ENCODE measurements at places on chromosomes 7 and 10.

DNA sequence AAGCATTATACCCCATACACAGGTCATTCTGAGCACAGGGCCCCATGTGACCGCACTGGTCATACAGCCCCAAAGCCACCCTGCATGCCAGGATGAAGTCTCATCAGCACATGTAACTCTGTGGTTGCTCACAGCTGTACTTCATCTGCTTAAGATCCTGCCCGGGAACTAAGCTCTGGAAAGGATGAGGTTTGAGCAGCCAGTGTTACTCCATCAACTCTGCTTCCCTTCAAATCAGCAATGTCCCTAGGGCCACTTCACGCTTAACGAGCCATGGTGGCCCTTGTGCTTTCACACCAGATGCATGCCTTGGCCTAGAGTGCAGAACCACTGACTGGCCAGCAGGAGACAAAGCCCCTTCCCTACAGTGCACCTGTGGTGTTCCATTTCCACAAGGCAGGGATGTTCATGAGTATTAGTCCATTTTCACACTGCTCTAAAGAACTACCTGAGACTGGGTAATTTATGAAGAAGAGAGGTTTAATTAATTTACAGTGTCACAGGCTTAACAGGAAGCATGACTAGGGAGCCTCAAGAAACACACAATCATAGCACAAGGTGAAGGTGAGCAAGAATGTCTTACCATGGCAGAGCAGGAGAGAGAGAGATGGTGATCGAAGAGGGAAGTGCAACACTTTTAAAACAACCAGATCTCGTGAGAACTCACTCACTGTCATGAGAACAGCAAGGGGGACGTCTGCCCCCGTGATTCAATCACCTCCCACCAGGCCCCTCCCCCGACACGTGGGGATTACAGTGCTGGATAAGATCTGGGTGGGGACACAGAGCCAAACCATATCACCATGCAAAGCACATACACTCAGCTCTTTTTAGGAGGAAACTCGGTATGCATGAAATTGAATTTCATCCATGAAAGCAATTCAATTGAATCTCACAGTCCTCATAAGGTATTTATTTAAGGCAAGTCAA, 149.0 kb upstream of the CDCA7L start:
- no peak for DNase-seq

GRCh38 chr7:101691822-101692384, 62.8 kb upstream of the MYL10 start:
- DNase-seq: no peak

GRCh38 chr7:271266-272107, 18.5 kb upstream of the FOXL3 start:
- DNase-seq: no peak

DNA sequence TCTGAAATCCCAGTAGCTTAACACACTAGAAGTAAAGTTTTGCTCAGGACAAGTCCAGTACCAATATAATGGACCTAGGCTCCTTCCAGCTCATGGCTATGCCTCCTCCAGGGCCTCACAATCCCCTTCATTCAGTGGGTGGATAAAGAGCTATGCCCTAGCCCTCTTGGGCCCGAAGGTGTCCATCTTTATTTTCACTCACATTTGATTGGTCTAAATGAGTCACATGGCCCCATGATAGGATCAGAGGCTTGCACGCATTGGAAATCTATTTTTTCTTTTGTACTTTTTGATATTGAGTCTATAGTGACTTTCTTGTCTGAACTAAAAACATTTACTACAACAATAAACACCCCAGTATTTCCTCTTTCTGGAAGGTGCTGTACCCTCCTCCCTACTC, 202.6 kb upstream of the CTBP2 start:
- no peak for DNase-seq

DNA sequence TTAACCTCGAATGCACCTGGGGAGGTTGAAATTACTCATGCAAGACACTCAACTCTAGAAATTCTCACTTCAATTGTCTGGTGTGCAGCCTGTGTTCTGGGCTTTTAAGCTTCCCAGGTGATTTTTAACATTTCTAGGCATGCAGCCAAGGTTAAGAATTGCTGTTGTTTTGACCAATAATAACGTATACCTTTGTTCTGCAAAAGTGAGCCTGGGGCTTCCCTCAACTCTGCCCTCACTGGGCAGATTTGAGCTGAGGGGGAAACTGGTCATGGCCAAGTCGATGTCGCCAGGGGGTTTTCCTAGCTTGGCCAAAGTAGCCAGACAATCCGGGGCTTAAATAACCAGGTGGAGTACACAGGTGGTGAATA, 568 bp downstream of the PRSS2 start:
- DNase-seq: no peak

GRCh38 chr7:142377567-142377966, 119.7 kb upstream of the PRSS58 start:
- no peak for DNase-seq

GRCh38 chr10:89367529-89367928, 10.3 kb upstream of the IFIT1B start:
- no peak for DNase-seq

DNA sequence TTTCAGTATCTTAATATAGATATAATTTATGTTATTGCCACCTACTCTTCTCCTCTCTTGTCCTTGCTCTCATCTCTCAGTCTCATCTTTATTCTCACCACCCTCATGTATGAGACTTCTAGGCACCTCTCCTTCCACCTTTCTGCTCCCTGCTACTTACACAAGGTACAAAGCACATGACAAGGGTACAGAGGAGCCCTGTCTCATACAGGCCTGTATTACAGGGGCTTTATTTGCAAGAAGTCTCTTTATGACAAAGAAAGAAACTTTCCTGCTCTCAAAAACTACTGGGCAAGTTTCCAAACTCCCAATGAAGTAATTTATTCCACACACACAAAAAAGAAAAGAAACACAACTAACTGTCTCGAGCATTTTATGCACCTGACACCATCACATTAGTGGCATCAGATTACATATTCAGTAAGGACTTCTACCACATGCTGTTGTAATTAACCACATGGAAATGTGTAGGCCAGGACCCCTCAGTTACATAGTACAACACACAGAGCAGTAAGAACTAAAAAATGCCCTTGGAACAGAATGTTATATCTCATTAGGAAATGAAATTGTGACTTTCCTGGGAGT, 253.1 kb downstream of the FZD1 start:
- DNase-seq: no peak

- no peak for DNase-seq
Measured at GRCh38 chr10:59085054-59085453, 91.4 kb upstream of the PHYHIPL start.

- no peak for DNase-seq
Measured at GRCh38 chr7:26891400-26892350, 27.3 kb upstream of the SKAP2 start.

GRCh38 chr7:2482725-2483451, 6.7 kb upstream of the GRIFIN start:
- DNase-seq: no peak

DNA sequence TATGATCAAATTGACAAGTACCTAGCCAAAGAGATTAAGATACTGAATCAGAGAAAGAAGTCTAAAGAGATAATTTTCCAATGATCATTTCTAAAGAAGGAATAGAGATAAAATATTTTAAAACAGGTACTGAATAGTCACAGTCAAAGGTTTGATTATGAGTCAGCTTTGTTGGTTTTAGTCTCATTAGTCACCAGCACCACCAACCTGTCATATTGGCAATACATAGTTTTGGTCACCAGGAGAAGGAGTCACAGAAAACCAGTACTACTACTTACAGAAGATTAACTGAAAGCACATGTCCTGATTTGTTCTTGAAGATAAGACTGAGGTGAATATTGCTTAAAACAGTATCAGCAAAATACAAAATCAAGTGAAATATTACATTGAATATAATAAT, 34.6 kb downstream of the ZEB1 start:
- peak; percentile 2 for DNase-seq

- DNase-seq: no peak
Measured at GRCh38 chr10:133161486-133162109, 1.6 kb downstream of the KNDC1 start.

- DNase-seq: no peak
Measured at GRCh38 chr10:30671026-30671616, 41.6 kb upstream of the LYZL2 start.

- DNase-seq: no peak
Measured at GRCh38 chr10:107083388-107084009, 81.0 kb downstream of the SORCS1 start.

- no peak for DNase-seq
Measured at GRCh38 chr7:4124556-4125477, 557.3 kb upstream of the FOXK1 start.

GRCh38 chr7:70237831-70238575, 639.7 kb downstream of the AUTS2 start:
- DNase-seq: no peak

GRCh38 chr10:241966-242643, 106.8 kb downstream of the ZMYND11 start:
- no peak for DNase-seq

DNA sequence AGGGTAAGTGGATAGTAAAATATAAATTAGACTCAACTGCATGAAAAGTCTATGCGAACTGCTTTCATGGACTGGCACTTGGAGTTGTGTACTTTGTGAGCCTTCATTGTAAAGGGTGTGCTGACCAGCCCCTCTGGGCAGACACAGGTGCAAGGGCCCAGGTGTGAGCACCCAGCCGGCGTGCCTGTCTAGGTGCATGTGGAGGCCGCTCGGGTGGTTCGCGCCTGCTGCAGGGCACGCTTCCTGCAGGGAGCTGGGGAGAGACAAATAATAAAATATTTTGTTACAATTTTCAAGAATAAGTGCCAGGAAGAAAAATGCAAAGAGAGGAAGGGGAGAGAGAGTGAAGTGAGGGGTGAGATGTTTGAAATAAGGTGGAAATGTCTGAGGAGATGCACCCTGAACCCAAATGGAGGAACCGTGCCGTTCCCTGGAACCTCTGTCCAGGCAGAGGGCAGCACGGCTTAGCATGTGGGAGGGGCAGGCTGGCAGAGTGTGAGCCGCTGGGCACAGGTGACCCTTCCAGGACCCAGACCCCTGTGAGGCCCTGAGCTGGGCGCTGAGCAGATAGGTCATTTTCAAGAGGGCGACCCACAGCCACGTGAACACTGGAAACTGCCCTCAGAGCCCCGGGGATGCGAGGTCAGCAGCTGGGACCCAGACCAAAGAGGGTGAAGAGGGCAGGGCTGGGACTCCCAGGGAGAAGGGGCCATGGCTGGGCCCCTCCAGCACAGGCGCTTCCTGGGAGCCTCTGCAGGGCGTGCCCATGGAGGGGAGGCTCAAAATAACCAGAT, 28.7 kb downstream of the RNF32 start:
- no peak for DNase-seq

- DNase-seq: no peak
Measured at GRCh38 chr10:131693766-131694165, 207.0 kb upstream of the PPP2R2D start.

DNA sequence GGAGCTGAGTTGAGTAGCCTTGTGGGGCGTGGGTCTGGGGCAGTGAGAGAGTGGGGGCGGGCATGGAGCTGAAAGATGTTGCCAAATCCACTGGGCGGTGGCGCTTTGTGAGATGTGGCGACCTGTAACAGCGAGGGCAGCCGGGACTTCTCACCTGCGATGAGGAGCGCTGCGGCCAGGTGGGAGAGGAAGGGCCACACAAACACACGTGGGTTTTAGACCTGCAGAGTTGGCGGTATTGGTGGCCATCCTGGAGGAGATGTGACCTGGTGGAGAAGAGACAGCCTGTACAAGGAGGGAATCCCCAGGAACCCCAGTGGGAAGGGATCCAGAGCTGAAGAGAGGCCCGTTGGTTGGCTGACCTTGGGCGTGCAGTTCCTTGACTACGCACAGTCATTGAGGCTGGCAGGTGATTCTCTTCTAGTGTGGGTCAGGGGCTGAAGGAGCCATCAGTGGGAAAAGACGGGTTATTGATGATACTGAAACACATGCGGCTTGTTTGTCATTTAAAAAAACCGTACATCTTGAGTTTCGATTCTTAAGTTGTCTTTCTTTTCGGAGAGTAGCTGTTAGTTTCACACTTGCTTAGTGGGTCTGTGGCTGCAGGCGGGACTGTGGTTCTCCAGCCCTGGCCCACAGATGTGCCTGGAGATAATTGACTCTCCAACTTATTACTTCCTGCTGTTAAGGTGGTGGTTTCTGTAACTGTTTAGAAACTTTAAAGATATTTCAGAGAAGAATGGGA, 2.4 kb downstream of the CHST12 start:
- DNase-seq: peak; percentile 62

DNA sequence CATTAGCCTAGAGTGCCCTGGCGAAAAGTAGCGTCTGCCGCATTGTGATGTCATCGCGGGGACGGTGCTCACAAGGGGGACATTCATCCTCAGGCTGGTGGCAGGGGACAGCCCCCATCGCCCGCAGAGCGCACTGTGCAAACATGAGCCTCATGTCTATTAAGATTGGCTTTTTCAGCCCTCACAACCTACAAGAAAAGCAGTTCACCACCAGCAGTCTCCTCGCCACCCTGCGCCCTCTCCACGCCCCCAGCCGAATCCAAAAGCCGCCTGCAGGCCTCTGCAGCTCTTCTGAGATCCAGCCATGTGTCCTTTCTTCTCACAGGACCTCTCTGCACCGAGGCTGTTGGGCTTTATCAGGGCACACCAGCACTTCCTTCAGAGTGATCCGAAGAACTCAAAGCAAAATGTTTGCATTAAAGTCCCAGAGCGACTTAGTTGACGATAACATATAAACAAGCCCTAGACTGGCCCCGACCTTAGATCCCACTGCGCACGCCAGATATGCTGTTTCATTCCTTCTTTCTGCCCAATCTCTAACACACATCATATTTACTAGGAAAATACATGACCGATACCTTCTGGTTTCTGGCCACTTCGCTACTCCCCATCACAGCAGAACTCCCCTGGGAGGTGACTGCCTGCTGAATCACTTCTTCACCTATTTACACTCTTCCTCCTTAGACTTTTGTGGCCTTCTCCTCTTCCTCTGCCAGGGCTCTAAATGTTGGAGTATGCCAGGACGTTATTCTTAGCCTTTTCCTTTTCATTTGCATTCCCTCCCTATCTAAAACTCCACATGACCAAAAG, 206.0 kb upstream of the SH2B2 start:
- no peak for DNase-seq

- DNase-seq: no peak
Measured at GRCh38 chr10:1966712-1967376, 229.5 kb upstream of the ADARB2 start.

DNA sequence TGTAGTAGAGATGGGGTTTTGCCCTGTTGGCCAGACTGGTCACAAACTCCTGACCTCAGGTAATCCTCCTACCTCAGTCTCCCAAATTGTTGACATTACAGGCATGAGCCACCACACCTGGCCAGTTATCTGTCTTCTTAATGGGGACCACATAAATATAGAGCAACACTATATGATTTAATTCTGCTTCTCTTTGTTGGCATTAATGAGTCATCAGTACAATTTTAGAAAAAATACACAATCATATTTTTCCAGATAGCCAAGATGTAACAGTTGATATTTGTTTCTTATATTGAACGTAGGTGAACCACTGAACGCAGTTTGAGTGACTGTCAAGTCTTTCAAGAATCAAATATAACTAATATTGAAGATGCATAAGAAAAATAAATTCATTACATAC, 48.5 kb downstream of the LCOR start:
- no peak for DNase-seq

GRCh38 chr10:19629567-19629966, 186.7 kb upstream of the PLXDC2 start:
- DNase-seq: no peak

All from stimulated activated naive CD4-positive, alpha-beta T cell treated with Interleukin-2 at 50 U/mL for 16 hours (primary cell).